ENCODE measurements at places on chromosomes 3 and 15.
A peak's percentile ranks its signal among the peaks of the same experiment; 100 is the strongest.

DNA sequence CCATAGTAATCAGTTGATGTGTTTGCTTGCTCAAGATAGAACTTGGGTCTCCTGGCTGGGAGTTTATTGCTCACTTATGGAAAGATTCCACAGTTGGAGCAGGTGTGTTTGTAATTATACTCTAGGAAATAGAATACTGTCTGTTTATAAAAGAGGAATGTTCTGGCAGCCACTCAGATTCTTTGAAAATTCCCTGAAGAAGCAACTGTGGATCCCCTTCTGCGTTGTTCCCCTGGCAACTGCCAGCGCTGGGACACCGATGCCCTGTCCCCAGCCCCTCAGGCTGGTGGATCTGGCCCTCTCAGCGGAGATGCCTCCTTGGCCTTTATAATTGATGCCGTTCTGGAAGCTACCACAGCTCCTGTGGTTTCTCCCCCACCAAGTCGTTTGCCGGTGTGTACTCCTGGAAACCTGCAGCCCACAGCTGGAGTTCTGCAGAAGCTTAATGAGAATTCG lies 225.9 kb downstream of the ITPR1 start:
- DNase-seq: peak; percentile 66

DNA sequence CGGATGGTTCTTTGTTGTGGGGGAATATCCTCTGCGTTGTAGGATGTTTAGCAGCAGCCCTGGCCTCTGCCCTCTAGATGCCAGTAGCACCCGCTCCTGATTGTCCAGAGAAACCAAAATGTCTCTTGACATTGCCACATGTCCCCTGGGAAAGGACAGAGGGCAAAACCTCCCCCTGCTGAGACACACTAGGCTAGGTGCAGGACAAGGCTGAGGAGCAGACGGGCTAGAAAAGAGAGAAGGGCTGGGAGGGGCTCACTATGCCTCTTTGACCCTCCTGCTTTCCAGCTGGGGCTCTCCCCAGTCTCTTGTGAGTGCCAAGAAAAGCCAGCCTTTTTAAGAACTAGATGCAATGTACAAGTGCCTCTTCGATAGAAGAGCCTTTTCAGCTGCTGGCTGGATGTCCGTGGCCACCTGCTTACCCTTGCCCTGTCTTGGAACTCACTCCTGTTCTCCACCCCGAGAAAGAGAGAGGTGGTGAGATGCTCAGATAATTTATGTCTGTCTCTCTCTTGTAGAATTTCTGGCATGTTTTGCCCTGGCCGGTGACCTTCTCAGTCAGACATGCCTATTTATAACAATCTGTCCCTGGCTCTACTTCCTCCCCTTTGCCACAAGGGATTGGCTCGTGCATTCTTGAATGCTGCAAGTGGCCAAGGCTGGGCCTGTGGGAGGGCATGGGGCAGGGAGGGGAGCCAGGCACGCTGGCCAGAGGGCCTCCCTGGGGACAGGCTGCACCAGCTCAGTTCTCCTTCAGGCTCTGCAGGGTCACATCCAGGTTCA lies 142.6 kb downstream of the RPLP1 start:
- DNase-seq: peak; percentile 65

- DNase-seq: no peak
Observed at GRCh38 chr3:170149016-170149415, 32.5 kb downstream of the PHC3 start.

DNA sequence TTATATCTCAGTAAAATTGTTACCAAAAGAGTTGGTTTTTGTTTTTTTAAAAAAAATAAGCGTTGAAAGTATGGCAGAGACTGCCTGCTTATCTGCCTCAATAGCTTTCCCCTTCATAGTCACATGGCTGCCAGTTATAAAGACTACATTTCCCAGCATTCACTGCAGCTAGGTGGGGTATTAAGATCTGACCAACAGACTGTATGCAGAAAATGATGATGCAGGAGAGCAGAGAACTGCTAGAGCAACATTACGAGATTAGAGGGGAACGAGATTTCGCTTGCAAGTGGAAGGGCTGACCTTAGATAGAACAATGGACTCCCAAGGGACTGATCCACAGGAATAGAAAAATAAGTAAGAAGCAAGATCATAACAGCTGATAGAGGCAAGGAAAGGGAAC lies 14.3 kb downstream of the RHOA start:
- DNase-seq: no peak

GRCh38 chr15:39243396-39243795 lies 337.5 kb upstream of the THBS1 start:
- DNase-seq: no peak

DNA sequence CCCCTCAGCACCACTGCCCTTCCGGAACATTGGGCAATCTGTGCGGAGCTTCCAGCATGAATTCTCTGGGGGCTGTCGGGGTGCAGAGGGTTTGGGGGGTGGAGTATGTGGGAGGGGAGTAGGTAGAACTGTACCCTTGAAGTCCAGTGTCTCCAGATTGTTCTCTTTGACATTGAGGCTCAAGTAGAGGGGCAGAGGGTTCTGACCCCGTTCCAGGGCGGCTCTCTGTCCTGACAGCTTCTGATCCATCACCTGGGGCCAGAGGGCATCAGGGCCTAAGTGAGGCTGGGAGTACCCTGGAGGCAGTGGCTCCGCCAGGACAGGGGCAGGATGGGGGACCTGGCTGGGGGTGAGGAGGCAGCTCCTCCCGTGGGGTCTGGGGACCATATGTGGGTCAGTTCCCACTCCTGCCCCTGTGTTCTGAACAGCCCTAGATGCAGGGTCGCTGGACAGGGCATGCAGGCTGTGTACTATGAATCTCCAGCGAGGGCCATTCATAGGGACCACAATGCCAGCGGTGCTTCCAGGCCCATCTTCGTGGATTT lies 22.1 kb downstream of the PLA2G4D start:
- DNase-seq: peak; percentile 14

DNA sequence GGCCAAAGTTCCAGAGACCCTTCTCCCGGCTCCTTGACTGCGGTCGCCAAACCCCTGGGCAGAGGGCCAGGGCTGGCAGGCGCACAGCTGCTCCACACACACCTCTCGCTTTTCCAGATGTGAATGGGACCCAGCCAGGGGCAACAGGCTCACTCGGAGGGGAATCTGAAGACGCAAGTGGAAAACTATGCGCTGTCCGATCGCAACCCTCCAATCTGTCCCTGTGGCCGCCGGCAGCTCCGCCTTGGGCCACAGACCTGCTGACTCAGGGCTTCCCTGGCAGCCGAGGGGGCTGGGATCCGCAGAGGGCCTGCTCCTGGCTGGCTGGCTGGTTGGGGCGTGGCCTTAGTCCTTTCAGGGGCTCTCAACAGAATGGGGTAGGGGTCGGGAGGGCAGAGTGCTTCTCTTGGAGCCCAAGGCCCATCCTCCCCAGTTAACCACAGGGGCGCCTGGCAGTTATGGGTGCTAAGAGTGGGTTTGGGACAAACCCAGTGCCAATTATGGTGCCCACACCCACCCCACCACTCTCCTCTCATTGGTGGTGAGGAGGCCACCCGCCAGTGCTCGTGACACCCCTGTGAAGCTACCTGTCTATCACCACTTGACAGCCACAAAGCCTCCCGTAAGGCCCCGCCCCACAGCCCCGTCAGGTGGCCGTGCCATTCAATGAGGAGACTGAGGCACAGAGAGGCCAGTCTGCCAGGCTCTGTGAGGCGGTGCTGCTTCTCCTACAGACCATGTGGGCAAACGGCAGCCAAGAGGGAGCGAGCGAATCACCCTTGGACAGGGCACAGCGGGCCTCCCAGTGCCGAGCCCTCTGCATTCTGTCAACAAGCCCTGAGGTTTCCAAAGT lies 53.8 kb downstream of the IQSEC1 start:
- peak; percentile 95 for DNase-seq

- DNase-seq: no peak
Observed at GRCh38 chr3:108218811-108219210, 3.4 kb downstream of the IFT57 start.

DNA sequence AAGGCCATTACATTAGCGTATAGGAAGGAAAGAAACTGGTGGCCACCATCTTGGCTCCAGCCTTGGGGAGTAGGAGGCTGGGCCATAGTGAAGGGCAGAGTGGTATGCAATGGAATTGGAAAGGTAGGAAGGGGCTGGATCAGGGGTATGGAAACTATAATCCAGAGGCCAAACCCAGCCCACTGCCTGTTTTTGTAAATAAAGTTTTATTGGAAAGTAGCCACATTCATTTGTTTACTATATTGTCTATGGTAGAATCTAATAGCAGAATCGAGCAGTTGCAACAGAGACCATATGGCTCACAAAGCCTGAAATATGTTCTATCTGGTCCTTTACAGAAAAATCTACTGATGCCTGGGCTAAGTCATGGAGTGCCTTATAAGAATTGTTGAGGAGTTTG lies 14.1 kb upstream of the SH3BP5 start:
- no peak for DNase-seq

DNA sequence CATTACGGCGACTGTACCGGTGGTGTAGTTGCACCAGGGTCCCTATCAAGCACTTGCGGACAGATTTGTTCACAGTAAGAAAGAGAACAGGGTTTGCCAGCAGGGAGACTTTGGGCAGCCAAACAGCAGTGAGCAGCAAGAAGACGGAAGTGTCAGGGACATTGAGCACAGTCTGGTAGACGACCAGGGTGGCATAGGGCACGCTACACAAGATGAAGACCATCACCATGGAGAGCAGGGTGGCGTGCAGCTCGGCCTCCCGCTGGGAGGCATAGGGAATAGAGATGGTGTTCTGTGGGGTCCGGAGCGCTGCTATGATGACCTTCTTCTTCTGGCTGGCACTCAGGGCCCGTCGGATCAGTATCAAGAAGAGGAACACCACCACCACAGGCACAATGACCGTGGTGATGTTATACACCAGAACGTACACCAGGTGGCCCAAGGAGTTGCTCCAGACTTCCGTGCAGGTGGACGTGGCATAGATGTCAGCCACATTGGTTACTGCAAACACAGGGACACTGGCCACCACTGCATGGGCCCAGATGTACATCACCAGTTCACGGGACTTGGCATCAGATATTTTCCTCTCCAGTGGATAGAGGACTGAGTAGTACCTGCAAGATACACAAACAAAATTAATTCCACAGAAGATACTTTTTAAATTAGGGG lies 19.1 kb upstream of the FSIP1 start:
- DNase-seq: no peak

DNA sequence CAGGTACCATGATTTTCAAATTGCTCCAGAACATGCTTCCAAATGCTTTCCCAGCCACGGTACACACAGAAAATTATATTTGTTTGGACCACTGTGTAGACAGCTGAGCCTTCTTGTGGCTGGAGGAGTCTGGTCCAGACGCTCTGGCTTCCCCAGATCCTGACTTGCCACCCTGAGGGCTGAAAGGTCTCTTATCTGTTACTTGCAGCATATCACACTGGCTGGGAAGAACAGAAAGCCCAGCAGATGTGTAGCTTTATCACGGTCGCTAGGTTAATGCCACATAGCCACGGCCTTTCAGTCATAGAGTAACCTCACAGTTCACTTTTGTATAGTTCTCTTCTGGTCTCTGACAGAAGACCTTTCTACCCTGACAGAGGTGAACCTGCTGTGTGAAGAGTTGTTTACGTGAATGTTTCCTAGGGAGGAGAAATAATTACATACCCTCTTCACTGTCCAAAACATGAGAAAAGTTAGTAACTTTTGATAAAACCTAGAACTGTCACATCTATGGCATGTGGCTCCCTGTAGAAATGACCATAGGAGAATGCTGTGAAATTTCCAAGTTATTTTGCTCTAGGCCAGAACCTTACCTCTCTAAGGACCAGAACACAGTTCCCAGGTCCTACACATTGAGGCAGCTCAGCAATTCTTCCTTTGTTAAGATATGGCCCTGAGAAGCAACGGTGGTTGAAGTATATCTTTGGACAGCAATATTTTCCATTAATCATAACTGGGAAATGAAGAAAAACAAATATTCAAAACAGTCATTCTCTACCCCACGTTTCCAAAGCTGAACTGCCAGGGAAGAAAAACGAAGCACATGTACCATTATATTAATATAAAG lies 15.8 kb upstream of the STIMATE start:
- no peak for DNase-seq

DNA sequence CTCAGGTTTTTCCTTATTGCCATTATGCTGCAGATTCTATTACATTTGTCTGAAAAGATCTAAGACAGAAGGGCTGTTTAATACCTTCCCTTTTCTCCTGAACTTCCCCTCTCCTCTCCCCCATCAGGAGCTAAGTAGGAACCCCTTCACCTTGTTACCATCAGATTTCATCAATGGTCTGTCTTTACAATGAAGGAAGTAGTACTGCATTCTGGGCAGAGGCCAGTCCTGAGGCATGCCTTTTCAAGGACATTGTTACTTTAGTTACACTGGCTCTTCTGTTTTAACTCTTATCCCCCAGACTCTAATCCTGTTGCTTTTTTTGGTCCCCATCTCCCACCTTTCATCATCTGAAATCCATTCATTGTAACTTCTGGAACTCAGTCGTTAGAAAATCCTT lies 8.1 kb downstream of the CTNNB1 start:
- no peak for DNase-seq

GRCh38 chr3:164641071-164641470 lies 437.2 kb downstream of the SI start:
- DNase-seq: no peak

DNA sequence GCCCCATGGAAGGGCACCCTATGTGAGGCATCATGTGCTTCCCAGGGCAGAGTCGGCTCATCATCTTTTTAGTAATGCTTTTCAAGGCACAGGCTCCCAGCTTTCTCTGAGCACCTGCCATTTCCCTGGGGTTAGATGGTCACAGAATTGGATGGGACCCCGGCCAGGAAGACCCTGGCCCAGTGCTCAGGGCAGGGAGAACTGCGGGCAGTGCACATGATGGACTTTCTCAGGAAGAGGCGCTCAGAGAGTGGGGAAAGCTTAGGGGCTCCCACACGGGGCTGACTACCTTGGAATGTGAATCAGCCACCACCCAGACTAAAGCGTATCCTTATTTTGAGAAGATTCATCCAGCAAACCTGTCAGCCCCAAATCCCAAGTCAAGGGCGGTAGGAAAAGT lies 16.5 kb upstream of the SKOR1 start:
- no peak for DNase-seq

GRCh38 chr15:75731248-75732151 lies 18.9 kb upstream of the CSPG4 start:
- peak; percentile 71 for DNase-seq

DNA sequence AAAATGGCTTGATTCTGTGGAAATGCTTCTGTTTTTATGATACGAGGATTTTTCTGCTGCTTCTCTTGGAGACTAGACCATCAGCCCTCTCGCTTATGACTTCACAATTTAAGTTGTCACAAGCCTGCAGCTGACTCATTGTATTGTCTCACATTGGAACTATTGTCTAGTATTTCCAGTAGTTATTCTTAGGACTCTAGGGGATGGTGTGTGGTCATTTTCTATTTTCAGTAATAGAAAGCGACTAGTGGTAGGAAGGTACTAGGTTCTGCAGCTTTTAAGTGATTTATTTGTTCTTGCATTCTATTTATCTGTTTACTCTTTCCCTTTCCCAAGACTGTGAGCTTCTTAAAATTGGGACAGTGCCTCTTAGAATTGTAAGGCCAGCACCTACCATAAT lies 66.3 kb upstream of the CRTC3 start:
- DNase-seq: no peak

DNA sequence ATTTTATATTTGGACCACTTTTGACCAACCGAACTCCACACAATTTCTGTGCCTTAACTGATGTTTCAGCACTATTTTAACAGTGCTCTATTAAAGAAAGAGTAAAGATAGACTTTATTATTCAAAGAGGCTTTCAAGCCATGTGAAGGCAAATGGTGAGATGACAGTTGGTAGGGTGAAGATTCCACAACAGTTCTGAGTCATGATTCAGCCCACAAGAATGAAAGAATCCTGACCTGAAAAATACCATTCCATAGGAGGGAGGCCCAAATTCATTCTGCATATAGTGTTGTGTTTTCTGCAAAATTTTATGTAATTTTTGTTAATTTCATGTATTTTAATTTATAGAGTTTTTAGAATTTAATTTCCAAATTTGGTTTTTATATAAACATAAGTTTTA lies 135.6 kb upstream of the STAC start:
- DNase-seq: no peak
